ENCODE measurements at places on chromosomes 1 and 21.

DNA sequence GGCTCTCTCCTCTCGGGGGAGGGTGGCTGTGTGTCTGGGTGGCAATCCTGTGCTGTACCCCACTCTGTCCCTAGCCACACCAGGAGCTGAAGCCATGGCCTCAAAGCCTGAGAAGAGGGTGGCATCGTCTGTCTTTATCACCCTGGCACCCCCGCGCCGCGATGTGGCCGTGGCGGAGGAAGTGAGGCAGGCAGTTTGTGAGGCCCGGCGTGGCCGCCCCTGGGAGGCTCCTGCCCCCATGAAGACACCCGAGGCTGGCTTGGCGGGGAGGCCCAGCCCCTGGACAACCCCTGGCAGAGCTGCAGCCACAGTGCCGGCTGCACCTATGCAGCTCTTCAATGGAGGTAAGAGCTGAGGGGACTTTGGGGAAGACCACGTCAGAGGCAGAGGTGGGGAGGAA lies 6.3 kb downstream of the FBLIM1 start:
- DNase-seq, result no peak

- no peak for DNase-seq
Measured at GRCh38 chr1:20138961-20139550, at the start of gene PLA2G2F. PLA2G2F (plus strand) TSS chr1:20139323; CDS start chr1:20139428, 105 bp downstream.

DNA sequence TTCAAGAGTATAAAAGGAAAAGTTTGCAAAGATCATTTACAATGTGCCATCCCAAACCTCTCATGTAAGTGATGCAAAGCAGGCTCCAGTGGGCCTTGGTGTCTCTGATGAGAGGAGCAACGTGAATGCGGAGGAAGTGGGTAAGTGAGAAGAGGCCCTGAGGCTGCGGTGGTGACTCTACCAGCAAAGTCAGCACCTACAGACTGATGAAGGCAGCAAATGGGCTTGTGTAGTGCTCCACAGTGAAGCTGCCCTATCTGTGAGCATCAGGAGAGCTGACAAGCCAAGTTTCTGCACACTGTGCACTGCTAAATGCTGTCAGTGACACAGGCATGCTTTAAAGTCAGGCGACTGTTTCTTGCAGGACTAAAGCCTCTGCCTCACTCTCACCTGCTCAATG lies 15.6 kb upstream of the RAP1A start:
- DNase-seq, result no peak

DNA sequence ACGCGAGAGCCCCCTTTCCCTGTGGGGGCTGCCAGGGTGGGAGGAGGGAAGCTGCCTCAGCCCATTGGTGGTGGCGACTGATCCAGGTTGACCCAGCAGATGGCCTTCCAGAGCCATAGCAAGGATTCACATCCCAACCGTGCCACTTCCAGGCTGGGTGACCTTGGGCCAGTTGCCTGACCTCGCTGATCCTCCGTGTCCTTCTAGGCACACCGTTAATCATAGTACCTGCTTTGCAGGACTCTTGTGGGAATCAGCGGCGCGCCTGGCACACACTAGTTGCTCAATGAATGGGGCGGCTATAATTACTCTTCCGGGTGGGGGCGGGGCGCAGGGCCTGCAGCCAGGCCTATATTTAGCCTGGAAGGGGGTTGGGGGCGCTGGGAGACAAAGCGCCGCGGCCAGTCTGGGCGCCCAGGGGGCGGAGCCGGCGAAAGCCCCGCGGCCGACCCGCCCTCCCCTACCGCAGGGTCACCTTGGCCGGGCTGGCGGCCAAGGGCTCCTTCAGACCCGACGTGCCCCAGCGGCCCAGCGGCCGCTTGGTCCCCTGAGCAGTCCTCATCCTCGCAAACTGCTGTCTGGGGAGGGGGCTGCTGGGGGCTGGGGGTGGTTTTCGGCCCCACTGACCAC lies 5.1 kb downstream of the HSPB7 start:
- DNase-seq, result no peak

DNA sequence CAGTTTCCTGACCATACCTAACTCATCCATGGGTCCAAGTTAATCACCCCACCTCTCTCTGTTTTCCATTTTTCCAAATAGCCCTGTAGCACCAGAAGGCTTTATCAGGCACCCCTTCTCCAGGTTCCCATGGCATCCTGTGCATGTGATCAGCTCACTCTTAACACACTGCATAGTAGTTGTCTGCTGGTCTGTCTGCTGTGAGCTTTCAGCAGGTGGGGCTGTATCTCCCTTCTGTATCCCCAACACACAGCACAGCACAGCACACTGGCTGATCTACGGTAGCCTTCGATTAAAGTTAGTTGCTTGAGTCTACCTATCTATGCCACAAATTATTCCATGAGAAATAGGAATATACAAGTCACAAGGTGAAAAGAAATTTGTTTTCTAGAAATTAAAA lies 54.3 kb upstream of the C1orf198 start:
- no peak for DNase-seq

DNA sequence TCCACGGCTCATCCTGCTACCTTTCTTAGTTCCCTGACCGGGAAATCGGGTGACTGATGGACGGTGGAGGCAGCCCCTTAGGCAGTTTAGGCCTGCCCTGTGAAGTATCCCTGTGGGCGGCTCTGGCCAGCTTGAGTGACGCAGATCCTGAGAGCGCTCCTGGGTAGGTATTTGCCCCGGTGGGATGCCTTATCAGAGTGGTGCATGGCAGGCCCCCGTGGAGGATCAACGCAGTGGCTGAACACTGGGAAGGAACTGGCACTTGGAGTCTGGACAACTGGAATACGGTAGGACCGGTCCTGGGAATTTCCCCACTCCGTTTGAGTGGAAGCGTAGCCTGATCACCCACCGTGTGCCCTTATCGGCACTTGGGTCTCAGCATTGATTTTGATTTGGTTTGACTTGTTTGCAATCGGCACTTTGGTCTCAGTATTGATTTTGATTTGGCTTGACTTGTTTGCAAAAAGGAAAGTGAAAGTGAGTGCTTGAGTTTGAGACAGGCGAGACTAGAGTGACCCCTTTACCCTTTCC lies 15.2 kb downstream of the PLA2G2F start:
- no peak for DNase-seq

DNA sequence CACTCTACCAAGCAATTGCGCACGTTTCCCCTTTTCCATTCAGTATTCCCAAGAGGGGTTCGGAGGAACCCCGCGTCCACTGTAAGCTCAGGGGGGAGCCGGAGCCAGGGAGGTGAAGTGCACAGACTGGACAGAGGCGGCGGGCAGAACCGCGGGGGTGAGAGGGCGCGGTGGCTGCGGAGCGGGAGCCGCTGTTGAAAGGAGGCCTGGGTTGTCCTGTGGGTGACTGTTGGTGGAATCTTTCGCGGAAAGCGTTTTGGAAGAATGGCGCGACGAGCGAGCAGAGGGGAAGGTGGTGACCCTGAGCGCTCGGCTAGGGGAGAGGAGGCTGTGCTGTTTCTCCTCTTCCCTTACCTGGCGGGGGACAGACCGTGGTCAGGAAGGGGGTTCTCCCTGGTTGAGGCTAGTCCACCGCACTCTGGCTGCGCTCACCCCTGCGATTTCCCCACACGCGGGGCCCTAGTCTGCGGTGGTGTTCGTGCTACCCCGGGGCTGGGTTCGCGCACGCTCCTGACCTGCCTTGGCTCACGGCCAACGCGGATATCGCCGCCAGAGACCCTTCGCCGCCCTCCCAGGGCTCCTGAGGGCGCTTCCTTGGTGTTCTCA lies 92.8 kb downstream of the PRKAB2 start:
- no peak for DNase-seq

GRCh38 chr1:202283379-202283844 lies 58.3 kb downstream of the UBE2T start:
- peak; percentile 91 for DNase-seq

DNA sequence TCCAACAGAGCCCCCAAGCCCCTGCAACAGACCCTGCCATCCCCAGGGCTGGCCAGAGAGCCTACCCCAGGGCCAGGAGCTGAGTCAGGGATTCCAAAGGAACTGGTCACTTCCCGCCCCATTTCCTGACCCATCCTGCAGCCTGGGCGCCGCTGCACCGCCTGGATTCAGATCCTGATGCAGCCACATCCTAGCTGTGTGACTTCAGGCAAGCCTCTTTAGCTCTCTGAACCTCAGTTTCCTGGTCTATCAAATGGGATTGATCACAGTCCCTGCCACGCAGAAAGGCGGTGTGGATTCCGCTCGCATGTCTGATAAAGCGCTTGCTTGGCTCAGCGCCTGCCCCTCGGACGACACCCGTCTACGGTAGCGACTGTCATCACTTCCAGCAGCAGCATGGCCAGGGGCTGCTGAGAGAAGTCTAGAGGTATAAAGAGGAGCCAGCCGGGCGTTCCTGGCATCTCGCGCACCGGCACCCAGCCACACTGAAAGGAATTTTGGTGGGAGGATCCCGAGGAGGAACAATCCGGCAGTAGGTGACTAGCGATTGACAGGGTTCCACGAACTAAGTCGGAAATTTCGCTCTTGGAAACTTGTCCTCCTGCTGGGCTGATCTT lies 10.1 kb downstream of the EPHA2 start:
- DNase-seq, result no peak

DNA sequence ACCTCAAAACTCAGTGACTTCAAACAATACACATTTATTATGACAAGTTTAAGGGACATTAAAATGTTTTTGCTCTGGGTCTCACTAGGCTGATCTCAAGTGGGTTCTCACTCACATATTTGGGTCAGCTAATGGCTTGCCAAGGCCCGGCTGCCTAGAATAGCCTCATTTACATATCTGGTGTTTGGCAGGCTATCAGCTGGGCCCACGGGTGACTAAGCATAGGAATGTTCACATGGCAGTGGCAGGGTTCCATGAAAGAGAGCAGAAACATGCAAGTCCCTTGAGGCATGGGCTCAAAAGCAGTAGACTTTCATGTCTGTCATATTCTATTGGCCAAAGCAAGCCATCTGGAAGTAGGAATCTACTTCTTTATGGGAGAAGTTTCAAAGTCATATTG lies 492.6 kb downstream of the KCNT2 start:
- DNase-seq, result no peak

DNA sequence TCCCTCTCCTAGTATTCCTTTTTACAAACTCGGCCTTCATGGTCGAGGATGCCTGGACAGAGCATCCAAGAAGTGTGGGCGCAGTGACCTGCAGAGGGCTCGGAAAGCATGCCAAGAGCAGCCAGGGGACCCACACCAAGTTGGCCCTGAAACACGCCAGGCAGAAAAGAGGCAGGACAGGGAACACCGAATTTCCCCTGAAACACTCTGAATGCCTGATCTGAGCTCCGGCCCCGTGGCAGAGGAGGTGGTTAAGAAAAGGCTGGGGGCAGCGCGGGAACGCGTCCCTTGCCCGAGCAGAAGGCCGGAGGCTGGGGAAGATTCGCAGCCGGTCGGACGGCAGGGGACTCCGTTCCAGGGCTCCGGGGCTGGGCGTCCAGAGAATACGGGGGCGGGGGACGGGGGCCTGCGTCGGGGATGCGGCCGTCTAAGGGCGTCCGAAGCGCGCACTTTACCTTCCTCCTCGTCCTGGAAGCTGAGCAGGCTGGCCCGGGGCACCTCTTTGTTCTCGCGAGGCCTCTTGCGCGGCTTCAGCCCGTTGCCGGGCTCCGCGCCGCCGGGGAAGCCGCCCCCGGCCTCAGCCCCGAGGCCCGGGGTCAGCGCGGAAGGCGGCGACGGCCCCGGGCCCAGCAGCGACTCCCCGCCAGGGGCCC lies 558 bp downstream of the PAXBP1 start:
- DNase-seq, result no peak

DNA sequence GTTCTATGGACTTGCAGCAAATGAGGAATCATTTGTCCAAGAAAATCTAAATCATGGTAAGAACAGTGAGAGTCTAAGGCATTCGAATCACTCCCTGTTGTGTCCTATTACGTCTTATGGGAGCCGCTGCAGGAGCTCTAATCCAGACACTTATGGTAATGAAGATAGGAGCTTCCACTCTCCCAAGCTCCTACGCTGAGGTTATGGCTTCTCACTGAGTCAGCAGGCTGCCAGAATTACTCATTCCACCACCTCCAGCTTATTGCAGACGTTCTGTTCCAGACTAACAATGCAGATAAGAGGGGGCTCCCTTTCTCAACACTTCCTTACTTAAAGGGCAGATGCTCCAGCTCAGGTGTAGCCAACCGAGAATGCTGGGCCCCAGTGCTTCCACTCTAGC lies 212.6 kb downstream of the GREM2 start:
- no peak for DNase-seq

GRCh38 chr1:84698151-84699110 lies 8.2 kb upstream of the SSX2IP start:
- DNase-seq, result no peak

DNA sequence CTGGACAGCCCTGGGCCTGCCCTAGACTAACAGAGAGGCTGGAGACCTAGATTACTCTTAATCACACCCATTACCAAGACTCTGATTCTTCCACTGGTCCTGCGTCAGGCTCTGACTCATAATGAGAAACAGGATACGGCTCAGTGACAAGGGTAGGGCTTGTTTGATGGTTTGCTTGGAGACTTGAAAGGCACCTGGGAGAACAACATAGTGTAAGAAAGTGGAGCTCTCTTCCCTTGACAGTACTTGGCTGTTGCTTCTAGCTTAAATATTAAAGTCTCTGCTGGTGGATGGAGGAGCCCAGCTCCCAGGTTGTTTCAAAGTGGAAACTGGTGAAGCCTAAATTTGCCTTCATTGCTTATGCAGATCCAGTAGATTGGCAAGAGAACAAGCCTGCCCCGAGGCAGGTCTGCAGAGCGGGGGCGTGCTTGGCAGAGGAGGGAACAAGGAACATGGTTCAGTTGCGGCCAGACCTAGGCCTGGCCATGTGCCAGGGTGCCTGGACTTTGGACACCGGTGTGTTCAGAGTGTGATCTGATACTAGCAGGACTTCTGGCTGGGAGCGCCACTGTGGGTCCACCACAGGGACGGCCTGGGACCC lies 480.6 kb downstream of the CAMTA1 start:
- peak; percentile 74 for DNase-seq

- no peak for DNase-seq
Measured at GRCh38 chr1:202167708-202168415, 7.5 kb upstream of the PTPN7 start.

DNA sequence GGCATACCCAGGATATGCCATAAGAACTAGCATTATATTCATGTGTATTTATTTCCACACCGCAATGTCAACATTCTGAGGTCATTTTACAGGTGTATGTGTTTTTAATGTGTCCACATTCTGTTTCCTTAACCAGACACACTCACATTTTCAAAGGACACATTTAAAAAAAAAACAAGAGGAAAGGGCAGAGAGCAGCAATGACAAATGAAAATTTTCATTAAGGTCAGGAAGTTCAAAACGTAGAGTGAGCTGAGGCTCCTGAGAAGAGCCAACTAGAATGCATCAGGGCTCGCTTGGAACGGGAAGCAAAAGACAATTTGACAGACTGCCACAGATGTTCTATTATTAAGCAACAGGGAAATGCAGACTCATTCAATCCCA lies 4.8 kb upstream of the GNPAT start:
- DNase-seq, result no peak

GRCh38 chr1:76759950-76760349 lies 107.3 kb upstream of the ST6GALNAC5 start:
- DNase-seq, result peak; percentile 12

DNA sequence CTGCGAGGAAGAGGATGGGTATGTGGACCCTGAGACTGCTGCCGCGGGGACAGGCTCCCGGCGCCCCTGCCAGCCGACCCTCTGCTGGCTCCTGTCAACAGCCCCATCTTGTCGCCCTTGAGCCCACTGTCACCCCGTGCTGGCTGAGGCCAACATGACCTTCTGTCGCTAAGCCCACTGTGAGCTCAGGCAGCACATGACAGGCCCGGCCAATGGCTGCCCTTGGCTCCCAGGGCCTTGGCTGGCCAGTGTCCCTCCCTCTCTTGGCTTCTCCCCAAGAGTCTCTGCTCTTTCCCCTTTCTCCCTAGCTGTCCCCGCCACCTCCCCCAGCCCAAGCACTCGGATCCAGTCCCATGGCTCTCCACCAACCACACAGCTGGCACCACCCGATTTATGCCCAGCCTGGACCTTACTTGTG lies 3.5 kb downstream of the PEX10 start:
- no peak for DNase-seq
